ENCODE measurements at places on chromosomes 1 and 21.

- no peak for DNase-seq
Measured at GRCh38 chr1:100811808-100812207, 82.8 kb downstream of the EXTL2 start.

DNA sequence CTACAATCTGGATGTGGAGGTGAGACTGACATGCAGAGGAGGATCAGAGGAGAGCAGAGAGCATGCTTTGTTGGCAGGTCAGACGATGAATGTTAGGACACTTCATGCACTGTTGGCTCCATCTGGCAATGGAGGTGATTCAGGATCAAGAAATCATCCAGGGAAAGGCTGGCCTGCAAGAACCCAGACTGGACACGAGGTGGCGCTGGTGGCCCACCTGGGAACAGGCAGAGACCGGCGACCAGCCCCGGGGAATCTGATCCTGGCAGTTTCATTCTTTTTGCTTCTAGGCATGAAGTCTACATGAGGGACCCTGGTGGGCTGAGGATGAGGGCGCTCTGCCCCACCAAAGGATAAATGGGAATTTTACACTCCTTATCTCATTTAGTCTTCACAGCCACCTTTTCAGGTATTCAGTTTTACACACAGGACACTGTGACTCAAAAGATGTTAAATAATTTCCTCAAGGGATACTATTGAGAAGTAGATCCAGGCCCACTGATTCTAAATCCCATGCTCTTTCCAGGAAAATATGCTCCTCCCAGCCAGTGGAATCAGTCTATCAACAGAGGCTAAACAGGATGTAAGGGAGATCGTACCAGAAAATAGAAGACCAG is 26.2 kb upstream of the SCMH1 start:
- DNase-seq, result peak; percentile 78

DNA sequence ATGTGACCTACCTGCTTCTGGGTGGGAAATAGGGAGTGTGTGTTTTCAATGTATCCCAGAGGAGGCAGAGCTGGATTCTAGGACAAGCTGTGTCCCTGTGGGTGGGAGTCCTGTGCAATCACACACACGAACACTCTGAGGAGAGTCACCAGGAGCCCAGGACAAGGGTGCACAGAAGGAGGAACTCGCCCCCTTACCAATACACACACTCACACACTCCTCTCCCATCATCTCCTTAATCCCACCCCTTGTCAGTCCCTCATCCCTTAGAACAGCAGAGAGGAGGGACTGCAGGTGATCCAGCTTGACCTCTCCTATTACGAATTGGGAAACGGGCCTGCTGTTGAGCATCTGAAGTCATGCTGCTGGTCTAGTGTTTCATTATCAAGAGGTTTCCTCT is 8.5 kb upstream of the MYBPHL start:
- DNase-seq, result no peak

- DNase-seq, result no peak
Measured at GRCh38 chr1:197917805-197918651, 856 bp downstream of the LHX9 start.

DNA sequence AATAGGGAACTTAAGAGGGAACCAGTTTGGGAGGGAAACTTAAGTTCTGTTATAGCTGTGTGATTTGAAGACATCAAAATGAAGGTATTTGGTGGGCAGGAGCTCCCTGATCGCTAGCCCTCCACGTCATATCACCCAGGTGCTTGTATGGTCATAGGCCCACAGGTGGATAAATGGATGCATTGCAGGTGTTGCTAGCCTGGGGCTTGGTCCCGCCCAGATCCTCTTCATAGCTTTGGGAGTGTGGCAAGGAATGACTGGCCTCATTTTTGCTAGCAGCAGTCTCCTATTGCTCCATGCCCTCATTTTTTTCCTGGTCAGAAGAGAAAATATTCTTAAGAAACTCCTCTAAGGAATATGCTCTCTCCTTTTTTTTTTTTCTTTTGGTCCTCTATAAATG is 11.3 kb downstream of the GNPAT start:
- DNase-seq, result no peak

DNA sequence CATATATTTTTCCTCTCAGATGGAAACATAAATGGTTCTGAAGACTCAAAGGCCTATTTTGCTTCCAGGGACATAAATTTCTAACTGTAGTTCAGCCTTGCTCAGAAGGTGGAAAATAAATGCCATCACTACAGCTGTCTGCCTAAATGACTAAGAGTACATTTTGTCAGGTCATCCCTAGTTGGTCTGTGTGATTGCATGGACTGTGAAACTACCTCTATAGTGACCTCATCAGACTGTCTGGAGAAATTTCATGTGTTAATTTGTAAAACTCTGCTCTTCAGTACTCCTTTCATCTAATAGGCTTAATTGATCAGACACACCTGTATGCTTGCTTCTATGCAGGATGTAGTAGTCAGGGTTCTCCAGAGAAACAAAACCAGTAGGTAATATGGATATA is 886.9 kb downstream of the AMY1C start:
- no peak for DNase-seq

- DNase-seq, result no peak
Measured at GRCh38 chr21:37548521-37548981, 182.0 kb downstream of the DYRK1A start.

DNA sequence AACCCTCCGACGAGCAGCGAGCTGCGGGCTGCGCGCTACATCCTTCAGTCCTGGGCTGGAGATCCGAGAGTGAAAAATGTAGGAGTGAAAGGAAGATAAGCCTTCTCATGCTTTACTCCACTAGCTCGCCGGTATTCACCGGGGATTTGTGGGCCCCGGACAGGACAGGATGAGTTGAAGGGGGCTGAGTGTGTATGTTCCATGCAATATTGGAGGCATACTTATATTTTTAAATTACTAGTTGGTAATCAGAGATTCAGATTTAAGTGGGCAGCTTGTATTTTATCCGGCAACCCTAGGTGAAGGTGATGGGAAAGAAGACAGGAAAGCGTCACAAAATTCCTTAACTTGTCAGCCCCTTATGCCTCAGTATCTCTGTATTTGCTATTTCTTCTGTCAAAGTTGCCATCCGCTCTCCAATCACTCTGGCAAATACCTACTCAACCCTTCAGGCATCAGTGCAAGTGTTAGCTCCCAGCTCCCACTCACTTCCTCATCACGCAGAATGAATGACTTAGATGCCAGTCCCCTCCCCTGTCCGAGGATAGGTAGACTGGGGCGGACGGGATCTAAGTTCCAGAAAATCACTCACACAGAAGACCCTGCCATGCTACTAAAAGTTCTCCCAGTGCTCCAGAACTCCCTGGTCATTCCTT is 503 bp upstream of the PIGM start:
- DNase-seq, result no peak

- DNase-seq, result no peak
Measured at GRCh38 chr1:3073489-3074296, 4.7 kb downstream of the PRDM16 start.

- no peak for DNase-seq
Measured at GRCh38 chr1:204528241-204528640, 12.0 kb downstream of the MDM4 start.

GRCh38 chr1:66532798-66533783 is 862 bp upstream of the SGIP1 start:
- DNase-seq, result no peak

GRCh38 chr1:238281418-238281817 is 390.7 kb upstream of the ZP4 start:
- no peak for DNase-seq

- no peak for DNase-seq
Measured at GRCh38 chr1:10735563-10736305, 60.7 kb downstream of the CASZ1 start.

- DNase-seq, result no peak
Measured at GRCh38 chr1:171346881-171347280, 32.9 kb downstream of the FMO4 start.

GRCh38 chr1:42815941-42816584 is 859 bp upstream of the ERMAP start:
- DNase-seq, result no peak

DNA sequence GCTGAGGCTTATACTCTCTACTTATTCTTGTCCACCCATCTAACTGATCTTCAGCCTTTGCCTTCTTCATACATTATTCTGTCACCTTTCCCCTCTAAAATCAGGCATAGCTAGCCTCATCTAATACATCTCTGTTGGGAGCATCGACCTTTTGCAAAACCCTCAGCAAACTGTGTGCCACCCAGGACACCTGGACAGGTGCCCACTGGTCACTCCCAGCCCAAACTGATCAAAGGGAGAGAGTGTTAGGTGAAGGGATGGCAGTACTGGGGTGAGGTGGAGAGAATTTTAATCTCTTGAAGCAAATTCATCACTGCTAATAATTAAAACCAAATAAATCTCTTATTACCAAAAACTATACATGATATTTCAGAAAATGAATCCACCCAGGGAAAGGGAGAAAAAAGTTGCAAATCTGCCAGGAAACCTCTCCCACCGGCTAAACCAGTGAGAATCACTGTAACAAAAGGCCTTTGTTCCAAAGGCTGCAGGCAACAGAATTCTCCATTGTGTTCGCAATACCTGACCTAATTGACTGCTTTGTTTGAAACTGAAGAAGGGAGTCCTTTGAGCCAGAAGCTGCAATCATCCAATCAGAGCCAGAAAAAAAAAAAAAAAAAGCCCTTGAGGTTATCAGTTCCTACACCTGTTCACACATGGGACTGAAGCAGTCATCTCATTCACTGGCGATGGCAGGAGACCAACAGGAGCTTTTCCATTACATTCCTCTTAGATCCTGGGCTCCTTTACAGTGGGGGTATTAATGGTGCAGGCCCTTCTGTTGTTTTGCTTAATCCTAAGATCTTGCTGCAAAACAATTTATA is 172.6 kb downstream of the APP start:
- DNase-seq, result no peak

DNA sequence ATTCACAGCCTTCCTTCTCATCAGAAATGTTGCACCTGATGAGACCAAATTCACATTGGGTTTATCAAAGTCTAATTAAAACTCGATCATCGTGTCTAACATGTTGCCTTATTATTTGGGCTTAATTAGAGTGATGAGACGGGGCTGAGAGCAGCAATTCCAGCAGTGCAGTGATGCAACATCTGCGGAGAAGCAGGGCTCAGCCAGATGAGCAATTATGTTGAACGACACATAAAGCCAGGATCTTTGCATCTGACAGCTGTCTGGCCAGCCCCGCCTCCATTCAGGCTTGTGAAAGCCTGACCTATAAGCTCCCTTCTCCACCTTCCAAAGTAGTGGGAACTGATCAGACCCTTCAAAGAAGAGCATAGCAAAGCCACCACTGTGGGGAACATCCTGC is 109.8 kb downstream of the C1orf94 start:
- DNase-seq, result no peak

DNA sequence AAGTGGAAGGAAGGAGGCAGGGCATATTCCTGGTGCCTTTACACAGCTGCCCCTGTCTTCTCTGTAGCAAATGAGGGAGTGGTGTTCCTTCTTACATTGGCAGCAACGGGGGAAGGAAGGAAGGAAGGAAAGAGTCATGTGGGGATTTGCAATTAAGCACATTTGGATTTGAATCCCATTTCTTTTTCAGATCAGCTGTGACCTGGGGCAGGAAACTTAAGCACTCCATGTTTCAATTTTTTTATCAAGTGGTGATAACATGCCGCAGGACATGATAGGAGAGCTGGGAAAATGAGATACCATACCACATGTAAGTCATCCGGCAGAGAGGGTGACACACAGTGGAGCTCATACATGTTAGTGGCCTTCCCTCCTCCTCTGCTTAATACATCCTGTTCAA is 186.8 kb downstream of the APP start:
- no peak for DNase-seq

- no peak for DNase-seq
Measured at GRCh38 chr1:77489910-77490309, 192.5 kb downstream of the ZZZ3 start.

DNA sequence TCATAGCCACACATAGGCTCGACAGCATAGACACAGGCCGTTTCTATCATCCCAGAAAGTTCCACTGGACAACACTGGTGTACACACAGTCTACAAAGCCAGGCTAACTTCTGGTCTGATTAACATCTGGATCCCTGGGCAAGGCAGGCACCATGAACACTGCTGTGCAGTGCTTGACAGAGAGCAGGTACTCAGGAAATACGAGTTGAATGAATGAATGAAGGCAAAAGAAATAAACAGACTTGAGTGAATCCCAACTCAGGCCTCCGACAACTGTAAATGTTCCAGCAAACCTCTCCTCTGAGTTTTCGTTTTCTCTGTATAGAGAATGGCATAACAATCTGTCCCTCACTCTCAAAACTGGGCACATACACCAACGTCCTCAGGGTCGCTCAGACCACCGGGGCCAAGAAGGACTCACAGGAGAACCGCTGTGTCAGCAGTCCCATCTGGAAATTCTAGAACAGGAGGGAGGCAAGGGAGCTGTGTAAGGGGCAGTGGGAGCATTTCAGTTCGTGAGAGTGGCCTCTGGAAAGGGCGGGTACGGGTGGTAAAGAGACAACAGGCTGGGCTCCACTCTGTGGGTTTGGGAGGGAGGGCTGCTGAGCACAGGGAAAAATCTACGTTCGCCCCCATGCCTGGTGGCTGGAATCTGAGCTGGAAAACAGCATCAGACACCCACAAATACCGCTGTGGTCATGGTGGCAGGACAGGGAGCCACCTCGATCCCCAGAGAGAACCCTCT is 15.1 kb upstream of the ECE1 start:
- no peak for DNase-seq

DNA sequence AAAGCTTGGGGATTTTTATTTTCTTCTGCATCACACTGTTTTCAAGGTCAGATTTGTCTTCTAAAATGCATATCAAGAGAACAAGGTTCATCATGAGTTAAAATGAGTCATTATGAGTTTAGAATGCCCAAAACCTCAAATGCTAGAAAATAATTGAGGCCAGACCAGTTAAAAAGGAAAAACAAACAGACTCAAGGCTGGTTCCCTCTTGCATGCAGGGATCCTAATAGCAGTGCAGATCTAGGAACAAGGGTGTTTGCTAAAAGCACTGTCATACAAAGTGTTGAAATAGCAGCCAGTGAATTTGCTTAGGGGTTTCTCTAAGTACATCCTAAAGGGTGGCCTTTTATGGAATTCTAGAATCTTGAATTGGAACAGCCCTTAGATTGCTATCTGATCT is 15.3 kb downstream of the BEND5 start:
- no peak for DNase-seq

GRCh38 chr1:93081716-93082115 is 2.6 kb downstream of the MTF2 start:
- DNase-seq, result no peak

DNA sequence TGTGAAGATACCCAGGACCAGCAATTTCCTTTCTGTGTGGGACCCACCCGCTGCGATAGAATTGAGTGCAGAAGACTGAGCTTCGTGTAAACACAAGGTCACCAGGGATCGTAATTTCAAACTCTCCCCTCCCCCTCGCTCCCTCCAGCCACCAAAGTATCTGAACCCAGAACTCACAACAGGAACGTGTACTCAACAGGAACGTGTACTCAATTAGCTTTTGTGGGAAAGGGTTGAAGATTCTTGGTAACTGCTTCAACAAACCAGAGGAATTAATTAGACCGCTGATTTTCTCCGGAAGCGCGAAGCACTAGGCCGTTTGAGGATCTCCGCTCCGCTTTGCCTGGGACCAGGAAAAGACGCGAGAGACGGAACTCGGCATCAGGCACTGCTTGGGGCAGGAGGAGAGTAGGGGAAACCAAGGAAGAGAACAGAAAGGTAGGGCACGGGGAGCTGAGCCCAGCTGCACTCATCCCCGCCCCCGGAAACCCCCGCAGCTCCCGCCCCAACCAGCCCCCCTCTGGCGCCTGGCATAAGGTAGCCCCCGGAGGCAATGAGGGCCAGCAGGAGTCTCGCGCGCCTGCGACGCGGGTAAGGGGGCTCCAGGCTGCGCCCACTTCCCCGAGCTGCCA is 453 bp downstream of the DRAM2 start:
- DNase-seq, result no peak

- DNase-seq, result no peak
Measured at GRCh38 chr1:52752484-52752826, 26.2 kb downstream of the ZYG11B start.

GRCh38 chr1:3093898-3094626 is 25.1 kb downstream of the PRDM16 start:
- no peak for DNase-seq
